ENCODE measurements at places on chromosomes 6 and 20.
A peak's percentile ranks its signal among the peaks of the same experiment; 100 is the strongest.

DNA sequence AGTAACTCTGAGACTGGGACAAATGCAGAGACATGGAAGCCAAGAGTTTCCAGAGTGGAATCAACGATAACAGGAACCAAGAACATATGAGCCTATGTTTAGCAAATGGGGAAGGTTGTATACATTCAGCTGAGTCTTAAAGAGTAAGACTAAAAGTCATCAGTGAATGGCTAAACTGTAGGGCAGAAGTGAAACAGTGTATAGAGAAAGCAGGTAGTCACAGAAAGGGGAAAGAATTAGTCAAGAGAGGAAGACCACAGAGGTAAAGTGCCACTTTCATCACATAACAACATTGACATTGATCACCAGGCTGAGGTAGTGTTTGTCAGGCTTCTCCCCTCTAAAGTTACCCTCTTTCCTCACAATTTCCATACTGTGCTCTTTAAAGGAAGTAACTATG lies 306.5 kb upstream of the SPTLC3 start:
- no peak for DNase-seq

GRCh38 chr20:57306747-57307146 lies 22.9 kb upstream of the SPO11 start:
- DNase-seq = no peak

DNA sequence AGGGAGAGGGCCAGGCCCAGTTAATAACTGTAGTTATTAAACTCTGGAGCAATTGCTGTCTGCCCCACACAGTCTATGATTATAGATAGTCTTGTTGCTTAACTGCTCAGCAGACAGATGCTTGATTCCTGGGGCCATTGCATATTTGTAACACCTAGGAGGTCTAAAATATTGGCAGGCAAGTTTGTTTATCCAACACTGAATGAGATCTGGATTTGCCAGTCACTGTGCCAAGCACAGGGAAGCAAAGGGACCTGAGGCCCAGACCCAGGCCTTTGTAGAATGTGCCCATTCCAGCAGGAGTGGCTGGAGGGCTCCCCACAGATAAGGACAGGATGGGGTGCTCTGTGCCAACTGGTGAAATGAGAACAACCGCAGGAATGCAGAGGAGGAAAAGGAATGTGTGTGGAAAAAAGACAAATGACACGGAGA lies 17.6 kb upstream of the ENTPD6 start:
- peak; percentile 6 for DNase-seq

DNA sequence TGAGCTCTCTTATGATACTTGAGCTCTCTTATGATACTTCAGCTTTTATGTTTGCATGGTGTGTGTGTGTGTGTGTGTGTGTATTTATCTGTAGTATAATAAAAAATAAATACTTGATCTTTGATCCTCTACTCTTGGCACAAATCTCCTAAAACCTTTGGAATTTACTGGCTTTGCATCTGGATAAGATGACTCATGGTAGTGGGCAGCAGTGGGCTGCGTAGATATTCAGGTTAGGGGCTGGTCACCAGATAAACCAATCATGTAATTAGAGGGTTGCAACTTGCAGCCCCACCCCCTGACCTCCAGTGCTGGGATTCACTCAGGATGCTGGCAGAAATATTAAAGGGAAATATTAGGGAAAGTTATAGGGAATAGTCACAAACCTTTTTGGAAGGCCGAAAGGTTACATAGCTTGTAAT lies 151.9 kb upstream of the COL21A1 start:
- no peak for DNase-seq

DNA sequence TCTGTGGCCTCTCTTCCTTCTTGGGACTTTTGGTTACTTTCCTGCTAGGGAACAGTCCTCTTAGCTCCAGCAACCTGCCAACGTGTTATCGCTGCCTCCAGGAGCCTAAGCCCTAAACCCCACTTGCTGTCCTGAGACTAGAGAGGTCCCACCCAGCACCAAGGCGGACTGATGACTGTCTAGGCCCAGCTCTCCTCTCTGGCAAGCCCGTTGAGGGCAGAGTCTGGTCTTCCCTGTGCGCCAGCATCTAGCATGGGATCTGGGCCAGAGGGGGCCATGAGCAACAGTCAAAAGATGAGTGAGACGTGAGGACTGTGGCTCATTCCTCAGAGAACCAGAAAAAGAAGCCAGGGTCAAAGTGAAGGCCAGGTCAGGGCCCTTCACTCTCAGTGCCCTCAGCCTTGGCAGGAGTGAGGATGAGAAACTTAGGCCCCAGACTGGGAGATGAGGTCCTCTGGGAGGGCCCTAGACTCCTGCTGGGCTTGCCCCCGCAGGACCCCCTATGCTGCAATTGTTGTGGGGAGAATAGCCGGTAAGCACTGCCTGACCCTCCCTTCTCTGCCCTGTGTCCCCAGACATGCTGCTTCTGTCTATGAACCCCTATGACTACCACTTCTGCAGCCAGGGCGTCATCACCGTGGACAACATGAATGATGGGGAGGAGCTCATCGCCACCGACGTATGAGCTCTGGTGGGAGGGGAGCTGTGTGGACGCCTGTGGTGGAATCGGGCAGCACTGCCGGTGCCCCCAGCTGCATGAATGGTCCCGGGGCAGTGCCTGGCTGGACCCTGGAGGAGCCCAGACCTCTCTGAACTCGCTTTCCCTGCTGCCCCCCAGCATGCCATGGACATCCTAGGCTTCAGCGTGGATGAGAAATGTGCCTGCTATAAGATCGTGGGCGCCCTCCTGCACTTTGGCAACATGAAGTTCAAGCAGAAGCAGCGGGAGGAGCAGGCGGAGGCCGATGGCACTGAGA lies 30.9 kb downstream of the MYH7B start:
- no peak for DNase-seq

DNA sequence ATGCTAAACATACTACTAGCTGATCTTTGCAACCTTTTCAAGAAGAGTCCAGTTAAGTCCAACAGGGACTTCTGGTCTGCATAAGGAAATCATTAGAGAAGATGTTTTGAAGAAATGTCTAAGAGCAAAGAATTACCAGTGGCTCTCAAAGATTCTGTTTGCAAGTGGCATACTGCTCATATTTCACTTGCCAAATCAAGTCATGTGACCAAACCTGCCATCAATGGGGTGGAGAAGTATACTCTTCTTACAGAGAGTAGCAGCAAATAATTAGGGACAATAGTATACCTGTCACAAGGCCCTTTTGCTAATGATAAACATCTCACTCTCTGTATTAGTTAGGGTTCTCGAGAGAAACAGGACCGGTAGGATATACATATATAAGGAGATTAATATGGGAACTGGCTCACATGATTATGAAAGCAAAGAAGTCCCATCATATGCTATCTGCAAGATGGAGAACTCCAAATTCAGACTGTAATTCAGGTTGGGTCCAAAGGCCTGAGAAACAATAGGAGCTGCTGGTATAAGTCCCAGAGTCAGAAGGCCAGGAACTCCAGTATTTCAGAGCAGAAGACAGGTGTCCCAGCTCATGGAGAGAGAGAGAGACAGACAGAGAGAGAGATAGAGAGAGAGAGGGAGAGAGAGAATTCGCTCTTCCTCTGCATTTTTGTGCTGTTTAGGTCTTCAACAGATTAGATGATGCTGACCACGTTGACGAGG lies 111.5 kb downstream of the LCA5 start:
- no peak for DNase-seq

- DNase-seq = no peak
Measured at GRCh38 chr6:26483727-26484126, 16.4 kb upstream of the BTN1A1 start.

GRCh38 chr20:547394-547793 lies 3.8 kb upstream of the CSNK2A1 start:
- no peak for DNase-seq

- no peak for DNase-seq
Measured at GRCh38 chr20:19738951-19739350, 19.1 kb upstream of the RIN2 start.

GRCh38 chr6:113055998-113056397 lies 708.9 kb downstream of the RFPL4B start:
- no peak for DNase-seq

GRCh38 chr20:54123587-54124180 lies 50.1 kb downstream of the CYP24A1 start:
- peak; percentile 96 for DNase-seq

GRCh38 chr6:33836806-33837469 lies 33.1 kb upstream of the MLN start:
- no peak for DNase-seq

DNA sequence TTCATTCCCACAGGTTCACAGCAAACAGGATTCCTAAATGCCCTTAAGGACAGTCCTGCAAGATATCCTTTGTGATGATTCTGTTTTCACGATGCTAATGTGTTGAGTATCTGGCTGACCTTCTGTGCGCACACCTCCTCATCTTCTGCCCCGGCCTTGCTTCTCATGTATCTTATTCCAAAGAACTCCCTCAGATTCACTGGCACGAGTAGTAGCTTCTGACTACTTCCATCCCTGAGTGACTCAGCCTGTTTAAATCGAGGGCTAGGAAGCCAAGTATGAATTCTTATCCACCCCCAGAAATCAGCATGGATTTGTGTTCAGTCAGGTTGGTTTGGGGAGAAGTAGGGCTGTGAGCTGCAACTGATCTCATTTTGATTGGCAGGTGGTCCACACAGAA lies 190.2 kb upstream of the SNX9 start:
- peak; percentile 59 for DNase-seq

DNA sequence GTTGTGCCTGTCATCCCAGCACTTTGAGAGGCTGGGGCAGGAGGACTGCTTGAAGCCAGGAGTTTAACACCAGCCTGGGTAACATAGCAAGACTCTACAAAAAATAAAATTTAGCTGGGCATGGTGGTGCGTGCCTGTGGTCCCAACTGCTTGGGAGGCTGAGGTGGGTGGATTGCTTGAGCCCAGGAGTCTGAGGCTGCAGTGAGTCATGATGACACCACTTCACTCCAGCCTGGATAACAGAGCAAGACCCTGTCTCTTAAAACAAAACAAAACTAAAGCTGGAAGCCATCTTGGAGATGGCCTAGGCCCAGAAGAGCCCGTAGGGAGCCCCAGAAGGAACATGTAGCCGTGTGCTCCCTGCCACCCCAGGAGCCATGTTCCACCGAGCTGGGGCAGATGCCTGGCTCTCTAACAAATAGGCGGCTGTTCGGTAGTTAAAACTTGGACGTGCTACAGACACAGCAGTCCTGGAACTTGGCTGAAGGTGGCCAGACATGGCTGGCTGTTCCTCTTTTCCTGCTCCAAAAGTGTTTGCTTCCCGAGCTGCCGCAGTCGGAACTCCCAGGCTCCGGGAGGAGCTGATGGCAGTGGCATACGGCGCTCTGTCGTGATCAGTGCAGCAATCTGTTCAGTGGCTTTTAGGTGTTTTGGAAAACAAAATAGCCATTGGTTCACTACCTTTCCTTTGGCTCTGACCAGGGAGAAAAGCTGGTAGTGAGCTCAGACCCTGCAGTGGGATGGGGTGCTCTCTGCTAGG lies 37.0 kb downstream of the DYNLT1 start:
- peak; percentile 9 for DNase-seq

GRCh38 chr6:122042960-122043735 lies 356.3 kb upstream of the HSF2 start:
- DNase-seq = peak; percentile 53

DNA sequence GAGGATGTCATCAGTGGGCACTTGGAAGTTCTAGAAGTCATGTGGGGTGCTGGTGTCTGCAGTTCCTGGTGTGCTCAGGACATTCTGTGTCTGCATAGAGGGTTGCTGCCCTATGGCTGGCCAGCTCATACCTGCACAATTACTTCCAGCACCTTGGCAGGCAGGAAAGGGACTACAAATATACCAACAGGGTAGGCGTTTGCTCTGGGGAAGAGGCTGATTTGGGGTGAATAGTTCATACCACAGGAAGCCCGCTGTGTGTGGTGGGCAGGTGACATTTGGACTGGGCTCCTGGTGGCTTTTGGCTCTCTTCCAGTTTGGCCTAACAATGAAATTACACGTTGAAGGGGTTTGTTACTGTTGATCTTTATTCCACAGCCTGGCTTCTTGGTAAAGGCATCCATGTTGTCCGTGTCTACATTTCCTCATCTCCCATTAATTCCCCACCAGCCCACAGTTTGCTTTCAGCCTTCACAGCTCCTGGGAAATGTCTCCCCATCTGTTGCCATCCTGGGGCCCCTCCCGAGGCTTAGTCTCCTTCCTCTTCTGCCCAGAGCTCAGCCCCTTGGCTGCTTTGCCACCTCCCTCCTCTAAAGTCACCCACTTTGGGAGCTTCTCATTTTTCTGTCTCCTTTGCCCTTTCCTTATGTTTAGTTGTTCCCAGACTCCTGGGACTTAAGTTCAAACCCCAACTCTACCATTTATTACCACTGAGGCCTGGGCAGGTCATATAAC lies 88.1 kb downstream of the RSPH3 start:
- no peak for DNase-seq

DNA sequence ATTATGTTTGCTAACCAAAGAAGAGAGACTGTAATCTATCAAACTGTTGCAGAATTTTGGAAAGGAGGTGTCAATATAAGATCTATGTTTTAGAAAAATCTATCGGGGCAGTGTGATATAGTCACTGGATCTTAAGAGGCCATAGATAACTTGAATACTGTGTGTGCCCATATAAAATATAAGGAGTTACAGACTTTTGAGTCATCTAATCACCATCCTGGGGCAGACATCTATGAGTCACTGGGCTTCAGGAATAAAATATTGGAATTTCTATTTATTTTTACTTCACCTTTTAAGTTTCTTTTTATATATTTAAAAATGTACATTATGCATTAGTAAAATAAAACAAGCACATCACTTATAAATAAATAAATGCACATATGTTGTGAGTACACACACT lies 509.3 kb upstream of the MAN1A1 start:
- peak; percentile 21 for DNase-seq

GRCh38 chr6:131568726-131569125 lies 4.3 kb upstream of the ARG1 start:
- no peak for DNase-seq

- no peak for DNase-seq
Measured at GRCh38 chr6:164926686-164927085, 382.7 kb downstream of the C6orf118 start.

DNA sequence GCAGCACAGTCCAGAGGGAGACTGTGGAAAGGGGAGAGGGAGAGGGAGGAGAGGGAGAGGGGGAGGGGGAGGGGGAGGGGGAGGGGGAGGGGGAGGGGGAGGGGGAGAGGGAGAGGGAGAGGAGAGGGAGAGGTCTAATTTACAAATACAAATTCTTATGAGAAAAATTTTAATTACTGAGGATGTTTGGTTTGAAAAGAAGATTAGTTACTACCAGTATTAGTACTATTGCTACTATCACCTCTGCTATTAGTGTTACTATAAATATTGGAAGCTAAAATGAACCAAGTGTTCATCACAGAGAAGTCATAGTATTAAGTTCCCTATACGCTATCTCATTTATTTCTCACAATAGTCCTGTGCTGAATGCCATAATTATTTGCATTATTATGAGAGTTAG lies 14.3 kb upstream of the TSBP1 start:
- no peak for DNase-seq

DNA sequence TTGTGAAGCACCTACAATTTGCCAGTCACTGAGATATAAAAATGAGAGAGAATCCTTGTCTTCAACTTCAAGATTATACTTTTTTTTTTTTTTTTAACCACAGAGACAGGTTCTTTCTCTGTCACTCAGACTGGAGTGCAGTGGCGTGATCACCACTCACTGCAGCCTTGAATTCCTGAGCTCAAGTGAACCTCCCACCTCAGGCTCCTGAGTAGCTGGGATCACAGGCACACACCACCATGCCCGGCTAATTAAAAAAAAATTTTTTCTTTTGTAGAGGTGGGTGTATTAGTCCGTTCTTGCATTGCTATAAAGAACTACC lies 51.6 kb upstream of the PMEPA1 start:
- DNase-seq = no peak

GRCh38 chr20:56826306-56826704 lies 197.2 kb downstream of the TFAP2C start:
- no peak for DNase-seq

GRCh38 chr6:15522856-15523529 lies 139.8 kb downstream of the DTNBP1 start:
- no peak for DNase-seq

- no peak for DNase-seq
Measured at GRCh38 chr6:101799531-101799930, 406.0 kb downstream of the GRIK2 start.
